ENCODE measurements at places on chromosomes 3 and 15. TPM values are rescaled to one million over a fixed set of nuclear protein-coding genes. Genes with fewer than 3 reads are reported as not detected.
A peak's percentile ranks its signal among the peaks of the same experiment; 100 is the strongest.

- DNase-seq: peak; percentile 95
These were observed 11.3 kb downstream of the PRKCI start for GRCh38 chr3:170233530-170233929.

DNA sequence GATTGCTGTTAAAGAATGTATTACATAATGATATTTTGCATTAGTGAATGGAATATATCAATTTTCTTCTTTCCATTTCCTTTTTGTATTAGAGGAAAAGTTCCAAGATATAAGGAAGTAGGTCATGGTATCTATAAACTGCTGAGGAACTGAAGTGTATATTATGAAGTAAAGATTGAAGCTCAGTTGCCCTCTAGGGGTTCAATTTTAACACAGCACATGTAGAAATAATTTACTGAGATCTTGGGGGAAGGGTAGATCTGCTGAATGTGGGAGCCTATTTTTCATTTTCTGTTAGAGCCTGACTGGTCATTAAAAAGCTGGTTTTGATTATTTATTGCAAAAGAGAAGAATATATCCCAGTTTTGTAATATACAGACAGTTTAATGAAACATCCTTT is 45.2 kb downstream of the CMC1 start:
- DNase-seq: peak; percentile 23

GRCh38 chr3:73804204-73804603 is 179.5 kb upstream of the PDZRN3 start:
- no peak for DNase-seq

DNA sequence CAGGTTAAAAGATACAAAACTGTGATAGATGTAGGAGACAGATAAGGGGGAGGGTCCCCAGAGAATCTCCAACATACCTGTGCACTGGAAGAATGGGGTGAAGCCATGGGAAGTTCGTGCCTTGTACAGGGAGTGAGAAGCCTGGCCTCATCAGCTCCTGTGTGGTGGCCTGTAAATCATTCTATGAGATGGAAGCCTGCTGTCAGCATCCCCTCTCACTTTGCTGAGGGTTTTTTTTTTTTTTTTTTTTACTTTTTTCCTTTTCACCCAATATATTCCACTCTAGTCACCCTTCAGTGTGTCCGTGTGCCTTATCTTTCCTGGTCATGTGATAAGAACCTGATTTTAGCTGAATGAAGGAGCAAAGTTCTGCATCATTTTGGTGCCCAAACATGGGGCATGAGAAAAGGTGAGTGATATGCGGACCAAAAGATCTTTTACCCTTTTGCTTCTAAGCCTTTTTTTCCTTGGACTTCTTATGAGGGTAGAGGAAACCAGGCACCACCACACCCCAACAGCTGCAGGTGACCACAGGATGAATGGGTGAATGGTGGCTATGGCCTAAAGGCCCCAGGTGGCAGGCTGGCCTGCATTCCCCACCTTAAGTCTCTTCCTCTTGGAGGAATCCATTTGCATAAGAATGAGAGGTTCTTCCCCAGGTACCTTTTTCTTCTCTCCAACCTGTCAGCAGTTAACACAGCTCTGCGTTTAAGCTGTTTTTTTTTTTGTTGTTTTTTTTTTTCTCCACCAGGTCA is 1345.0 kb downstream of the NSUN3 start:
- no peak for DNase-seq

GRCh38 chr3:177322881-177323280 is 125.6 kb upstream of the TBL1XR1 start:
- no peak for DNase-seq

- DNase-seq: no peak
These were observed 65.6 kb downstream of the LMLN start for GRCh38 chr3:198025644-198026043.

DNA sequence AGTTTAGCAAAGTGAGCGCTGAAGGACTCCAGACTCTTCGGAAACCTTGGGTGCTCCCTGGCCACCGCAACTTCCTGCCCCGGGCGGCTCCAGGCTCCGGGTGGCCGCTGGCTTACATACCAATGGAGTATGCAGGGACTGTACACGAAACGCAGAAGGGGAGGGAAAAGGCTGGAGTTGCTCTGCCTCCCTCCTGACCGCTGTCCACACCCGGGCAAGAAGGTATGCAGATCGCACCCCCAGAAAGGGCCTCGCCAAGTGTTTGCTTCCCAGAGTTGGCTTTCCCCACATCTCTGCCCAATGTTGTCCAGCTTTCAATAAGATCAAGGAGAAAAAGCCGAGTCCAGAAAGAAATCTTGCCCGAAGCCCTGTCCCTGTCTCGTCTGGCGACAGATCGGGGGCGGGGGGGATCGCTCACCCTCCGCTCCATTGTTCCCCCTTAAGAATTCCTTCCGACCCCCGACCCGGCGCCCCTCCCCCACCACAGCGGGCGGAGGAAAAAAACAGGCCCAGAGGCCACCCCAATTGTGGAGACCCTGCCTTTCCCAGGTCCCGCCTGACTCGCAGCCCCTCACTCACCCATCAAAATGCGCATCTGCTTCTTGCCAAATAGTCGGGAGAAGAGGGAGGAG is 533 bp downstream of the ARF4 start:
- DNase-seq: peak; percentile 57

Gene RAD51
- 13.5 TPM for total RNA-seq

Gene CAMK1
- 16.6 TPM for total RNA-seq

GRCh38 chr3:83802801-83803200 is 1156.0 kb upstream of the CADM2 start:
- no peak for DNase-seq

DNA sequence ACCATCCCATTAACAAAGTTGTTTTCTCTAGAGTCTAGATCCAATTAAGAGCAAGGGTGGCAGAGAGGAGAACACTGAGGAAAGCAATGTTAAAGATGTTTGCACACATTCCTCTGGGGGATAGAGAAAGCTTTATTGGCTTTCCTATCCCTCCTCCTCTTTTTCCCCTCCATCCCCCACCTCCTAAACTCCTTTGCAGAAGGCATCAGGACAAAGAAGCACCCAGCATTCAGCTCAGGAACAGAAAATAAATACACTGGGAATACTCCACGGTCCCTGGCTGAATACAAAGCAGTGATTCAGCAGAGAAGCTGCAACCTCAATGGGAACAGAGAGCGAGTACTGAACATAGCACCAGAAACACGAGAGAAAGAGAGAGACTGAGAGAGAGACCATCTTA is 21.9 kb downstream of the LSAMP start:
- DNase-seq: peak; percentile 12

GRCh38 chr3:14297784-14298236 is 104.6 kb upstream of the SLC6A6 start:
- no peak for DNase-seq

DNA sequence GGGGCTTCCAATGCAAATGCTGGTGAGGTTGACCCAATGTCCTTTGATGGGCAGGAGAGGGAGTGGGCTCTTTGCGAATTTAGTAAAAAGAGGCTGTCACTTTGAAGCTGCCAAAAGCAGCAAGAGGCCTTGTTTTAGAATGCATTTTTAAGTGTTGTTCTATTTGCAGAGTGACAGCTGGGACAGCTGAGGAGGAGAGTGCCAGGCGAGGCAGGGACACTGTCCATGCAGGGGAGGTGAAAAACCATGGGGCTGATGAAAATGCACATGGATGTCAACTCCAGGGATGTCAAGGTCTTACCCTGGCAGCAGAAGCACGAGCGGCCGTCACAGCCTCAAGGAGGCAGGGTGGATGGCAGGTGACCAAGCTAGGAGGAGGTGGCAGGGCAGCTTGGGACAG is 279.8 kb downstream of the ADAMTS17 start:
- DNase-seq: no peak

Gene ADAMTS7
- 5.5 TPM for total RNA-seq

DNA sequence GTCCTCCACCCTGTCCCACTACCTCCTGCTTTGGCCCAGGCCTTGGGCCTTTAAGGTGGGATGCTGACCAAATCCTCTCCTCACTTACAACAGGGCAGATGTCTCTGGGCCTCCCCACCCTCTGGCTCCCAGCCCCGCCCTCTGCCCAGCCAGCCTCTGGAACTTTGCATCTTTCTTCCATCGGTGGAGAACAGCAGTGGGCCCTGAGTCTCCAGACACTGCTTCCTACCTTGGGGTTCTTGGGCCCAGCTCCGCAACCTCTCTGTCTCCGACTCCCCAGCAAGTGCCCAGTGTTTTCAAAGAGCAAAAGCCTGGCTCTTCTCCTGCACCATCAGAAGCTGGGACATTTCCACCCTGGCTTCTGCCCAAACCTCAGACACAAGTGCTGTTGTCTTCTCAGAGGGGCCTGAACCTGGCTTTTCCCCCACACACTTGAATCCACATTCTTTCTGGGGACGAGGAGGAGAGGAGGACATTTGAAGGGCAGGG is 33.1 kb downstream of the MRAS start:
- DNase-seq: no peak

DNA sequence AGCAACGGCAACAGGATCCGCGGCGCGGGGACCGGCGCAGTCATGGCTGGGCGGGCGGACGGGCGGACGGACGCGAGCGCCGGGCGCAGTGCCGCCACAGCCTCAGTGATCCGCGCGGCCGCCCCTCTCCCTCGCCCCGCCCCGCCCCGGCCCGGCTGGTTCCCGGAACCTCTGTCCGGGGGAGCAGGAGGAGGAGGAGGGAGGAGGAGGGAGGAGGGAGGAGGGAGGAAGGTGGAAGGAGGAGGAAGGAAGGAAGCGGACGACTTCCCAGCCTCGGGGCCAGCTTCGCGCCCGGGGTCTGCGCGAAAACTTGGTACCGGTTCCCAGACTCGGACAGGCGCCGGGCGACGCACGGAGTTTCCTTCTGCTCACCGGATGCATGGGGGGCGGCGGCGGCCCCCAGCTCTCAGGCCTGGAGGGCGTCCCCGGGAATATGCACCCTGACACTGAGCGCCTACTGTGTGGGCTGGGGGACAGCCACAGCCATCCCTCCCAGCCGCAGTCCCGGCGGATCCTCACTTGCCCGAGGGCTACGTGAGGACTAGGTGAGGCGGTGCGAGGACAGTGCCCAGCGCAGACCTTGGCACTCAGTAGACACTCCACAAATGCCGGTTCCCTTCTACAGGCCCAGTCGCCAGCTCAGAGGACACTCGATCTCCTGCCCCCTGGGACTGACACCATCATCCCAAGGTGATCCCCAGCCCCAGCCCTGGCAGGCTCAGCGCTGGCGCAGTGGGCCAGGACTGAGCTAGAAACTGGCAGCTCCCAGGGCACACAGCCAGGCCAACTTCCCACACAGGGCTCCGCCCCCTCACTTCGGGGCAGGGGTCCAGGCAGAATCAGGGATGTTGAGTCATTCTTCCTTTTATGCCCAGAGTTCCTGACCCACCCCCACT is at the start of gene SHISA5:
SHISA5 (minus strand) TSS at position 124 of the 896 bp plus-strand sequence; CDS start at position 44, 80 bp downstream.
- DNase-seq: no peak

GRCh38 chr3:115975353-115975752 is 352.0 kb downstream of the GAP43 start:
- peak; percentile 73 for DNase-seq

- DNase-seq: no peak
These were observed 82.7 kb downstream of the SLC25A26 start for GRCh38 chr3:66303491-66303901.

GRCh38 chr3:94440767-94441493 is 378.1 kb downstream of the NSUN3 start:
- DNase-seq: peak; percentile 12

Gene GOLGA6B
- total RNA-seq: not detected

DNA sequence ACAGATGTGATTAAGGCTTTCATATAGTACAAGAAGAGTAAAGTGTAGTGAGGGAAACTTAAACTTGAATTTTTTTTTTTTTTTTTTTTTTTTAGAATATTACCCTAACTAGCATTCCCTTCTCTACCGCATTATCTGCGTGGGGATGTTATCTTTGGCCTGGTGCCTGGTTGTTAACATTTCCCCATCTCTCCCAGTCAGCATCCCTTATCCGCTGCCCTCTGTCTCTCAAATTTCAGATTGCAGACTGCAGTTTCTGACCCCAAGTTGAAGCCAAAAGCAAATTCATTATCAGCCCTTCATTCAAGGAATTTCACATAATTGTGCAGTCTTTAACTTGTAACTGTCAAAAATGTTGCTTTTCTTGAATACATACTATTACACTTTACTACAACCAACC is 353.0 kb downstream of the PLOD2 start:
- peak; percentile 51 for DNase-seq

- DNase-seq: no peak
These were observed 1.5 kb downstream of the MELTF start for GRCh38 chr3:197027896-197028727.

GRCh38 chr3:143436231-143436930 is 316.8 kb downstream of the CHST2 start:
- no peak for DNase-seq

DNA sequence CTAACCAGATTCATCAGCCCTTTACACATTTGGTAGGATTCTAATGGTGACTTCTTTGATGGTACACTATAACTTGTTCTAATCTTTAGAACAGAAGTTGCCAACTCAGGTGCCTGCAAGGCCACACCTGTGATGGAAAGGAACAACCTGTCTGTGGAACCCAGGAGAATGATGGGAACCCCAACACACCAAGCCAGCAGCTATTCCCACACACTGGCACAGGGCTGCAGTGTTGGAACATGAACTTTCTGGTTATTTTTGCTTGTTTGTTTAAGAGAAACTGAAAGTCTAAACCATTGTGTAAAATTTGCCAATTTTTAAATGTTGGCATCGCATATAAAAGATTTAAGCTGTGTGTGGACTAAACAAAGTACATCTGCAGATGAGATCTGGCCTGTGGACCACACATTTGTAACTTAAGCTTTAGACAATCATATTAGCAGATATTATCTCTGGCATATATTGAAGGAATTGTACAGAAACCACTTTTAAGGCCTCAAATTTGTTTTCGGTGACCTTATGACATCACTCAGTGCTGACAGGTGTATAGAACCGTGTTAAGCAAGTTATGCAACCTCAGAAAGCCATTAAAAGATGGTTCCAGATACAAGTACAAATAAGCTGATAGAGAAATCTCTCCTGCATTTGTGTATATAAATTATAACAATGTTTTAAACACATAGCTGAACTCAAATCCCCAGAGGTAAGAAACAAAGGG is 242.9 kb downstream of the SLC9A9 start:
- no peak for DNase-seq

Gene RYR3
- total RNA-seq: 0.16 TPM

Gene PLA2G4F
- total RNA-seq: not detected

GRCh38 chr3:162012633-162013032 is 516.0 kb downstream of the OTOL1 start:
- no peak for DNase-seq

Gene RASGRF1
- 0.15 TPM for total RNA-seq

DNA sequence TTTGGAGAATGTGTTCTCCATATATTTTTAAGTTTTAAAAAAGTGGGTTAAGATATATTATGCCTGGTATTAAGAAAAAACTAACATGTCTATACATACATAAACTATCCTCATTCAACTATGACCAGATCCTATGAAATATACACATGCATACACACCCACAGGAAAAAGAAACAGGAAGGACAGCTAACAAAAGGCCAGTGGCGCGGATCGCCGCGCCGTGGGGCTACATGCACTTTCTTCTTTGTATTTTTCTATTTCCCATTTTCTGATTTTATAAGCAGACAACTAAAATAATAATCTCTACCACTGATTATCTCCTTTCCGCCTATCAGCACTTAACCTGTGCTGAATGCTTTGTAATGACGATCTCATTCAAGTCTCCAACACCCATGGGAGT is 160.1 kb downstream of the OR4M2 start:
- no peak for DNase-seq

Data from H4 (cell line).